Stimulated activated CD8-positive, alpha-beta memory T cell treated with anti-CD3 and anti-CD28 coated beads, Interleukin-4, amount 100 ng/mL, for 1 hour (primary cell): ENCODE measurements at places on chromosomes 16 and 17.

- DNase-seq, result no peak
Observed at GRCh38 chr17:9635340-9635739, 10.0 kb upstream of the USP43 start.

GRCh38 chr17:65227637-65228036, 90.5 kb downstream of the RGS9 start:
- no peak for DNase-seq

GRCh38 chr17:77859035-77859810, 99.3 kb upstream of the TNRC6C start:
- DNase-seq, result no peak

DNA sequence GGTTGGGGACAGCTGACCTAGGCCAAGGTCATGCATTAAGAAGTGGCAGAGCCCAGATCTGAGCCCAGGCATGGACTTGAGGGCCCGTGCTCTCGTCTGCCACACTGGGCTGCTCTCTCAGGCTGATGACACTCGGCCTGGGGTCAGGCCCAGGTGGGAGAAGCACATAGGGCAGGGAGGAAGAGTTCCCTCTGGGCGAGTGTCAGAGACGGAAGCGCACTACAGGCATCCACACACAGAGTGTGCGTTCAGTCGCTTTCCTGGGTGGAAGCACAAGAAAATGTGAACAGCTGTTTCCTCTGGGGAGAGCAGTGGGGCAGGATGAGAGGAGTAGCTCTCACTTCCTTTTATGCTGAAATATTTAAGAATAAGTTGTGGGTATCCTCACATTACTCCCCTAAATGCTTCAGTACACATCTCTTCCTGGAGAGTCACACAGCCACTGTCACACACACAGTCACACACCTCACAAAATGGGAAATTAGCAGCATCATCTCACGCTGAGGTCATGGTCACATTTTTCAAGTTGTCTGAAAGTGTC, 59.7 kb downstream of the B9D1 start:
- DNase-seq, result no peak

- no peak for DNase-seq
Observed at GRCh38 chr16:70552675-70553074, 29.1 kb downstream of the SF3B3 start.

DNA sequence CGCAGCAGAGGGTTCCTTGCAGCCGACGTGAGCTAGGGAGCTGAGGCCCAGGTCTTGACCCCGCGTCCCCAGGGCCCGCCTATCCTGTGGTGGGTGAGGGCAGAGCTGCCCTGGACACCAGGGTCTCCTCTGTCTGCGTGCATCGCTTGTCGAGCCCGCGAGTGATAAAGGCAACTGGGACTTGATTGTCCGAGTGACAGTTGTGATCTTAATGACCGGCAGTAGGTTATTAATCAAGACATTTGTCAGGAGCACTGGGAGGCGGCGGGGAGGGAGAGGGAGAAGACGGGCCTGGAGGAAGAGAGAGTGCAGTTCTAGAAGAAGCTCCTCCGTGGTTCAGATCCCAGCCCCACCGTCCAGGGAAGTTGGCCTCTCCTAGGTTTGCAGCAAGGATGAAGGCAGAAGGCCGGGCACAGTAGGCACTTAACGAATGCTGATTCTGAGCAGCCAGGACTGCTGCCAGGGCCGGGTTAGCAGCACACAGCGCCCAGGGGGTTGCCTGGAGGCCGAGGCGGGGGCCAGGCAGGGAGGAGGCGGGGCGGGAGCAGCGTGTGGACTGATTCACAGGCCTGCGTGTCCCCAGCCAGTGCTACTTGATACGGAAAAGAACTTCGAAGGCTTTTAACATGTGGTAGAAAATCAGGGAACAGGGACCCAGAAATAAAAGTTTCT, 11.3 kb upstream of the GSE1 start:
- DNase-seq, result no peak

GRCh38 chr16:87003414-87003755, 313.8 kb downstream of the C16orf95 start:
- no peak for DNase-seq

GRCh38 chr17:79800325-79801155, 3.7 kb upstream of the CBX8 start:
- DNase-seq, result no peak

DNA sequence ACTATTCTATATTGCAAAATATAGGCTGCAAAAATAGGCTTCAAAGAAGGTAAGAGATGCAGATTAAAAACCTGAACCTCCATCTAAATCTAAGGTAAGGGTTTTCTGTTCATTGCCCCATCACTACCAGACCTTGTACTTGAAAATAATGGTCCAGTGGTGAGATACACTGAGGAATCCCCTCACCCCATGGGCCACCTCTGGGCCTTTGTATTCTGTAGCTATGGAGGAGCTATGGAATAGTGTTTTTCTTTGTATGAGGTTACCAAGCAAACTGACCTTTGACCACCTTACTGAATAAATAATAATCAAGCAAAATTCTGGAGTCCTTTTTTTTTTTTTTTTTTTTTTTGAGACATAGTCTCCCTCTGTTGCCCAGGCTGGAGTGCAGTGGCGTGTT, 4.8 kb upstream of the UBE2Z start:
- DNase-seq, result no peak

GRCh38 chr17:16442594-16443510, 27.5 kb downstream of the TRPV2 start:
- DNase-seq, result no peak
